ENCODE measurements at places on chromosomes 6 and 20.

GRCh38 chr6:90610301-90610750 lies 23.5 kb upstream of the MAP3K7 start:
- DNase-seq = no peak

DNA sequence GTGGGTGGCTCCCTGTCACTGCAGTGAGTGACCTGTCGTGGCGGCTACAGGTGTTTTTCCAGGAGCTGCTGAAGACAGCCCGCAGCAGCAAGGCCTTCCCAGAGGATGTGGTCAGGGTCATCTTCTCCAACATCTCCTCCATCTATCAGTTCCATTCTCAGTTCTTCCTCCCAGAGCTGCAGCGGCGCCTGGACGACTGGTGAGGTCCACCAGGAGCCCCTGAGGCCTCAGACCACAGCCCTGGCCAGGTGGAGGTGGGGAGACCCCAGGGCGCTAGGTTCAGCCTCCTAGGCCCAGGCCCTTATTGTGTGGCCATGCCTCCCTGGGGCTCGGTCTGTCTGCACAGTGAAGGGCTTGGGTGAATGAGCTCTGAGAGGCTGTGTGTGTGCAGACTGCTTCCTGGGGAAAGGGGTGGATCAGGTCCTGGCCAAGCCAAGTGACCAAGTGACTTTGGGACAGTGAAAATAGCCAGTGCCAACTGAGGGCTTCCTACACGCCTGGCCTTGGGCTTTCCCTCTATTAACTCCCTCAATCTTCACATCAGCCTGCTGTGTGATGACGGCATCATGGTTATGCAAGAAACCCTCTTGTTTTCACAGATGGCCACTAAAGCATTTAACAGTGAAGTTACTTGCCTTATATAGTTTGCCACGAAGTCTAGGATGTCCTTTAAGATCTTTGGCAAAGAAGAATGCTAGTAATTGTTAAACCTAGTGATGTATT lies 6.4 kb downstream of the FGD2 start:
- DNase-seq = peak; percentile 50

DNA sequence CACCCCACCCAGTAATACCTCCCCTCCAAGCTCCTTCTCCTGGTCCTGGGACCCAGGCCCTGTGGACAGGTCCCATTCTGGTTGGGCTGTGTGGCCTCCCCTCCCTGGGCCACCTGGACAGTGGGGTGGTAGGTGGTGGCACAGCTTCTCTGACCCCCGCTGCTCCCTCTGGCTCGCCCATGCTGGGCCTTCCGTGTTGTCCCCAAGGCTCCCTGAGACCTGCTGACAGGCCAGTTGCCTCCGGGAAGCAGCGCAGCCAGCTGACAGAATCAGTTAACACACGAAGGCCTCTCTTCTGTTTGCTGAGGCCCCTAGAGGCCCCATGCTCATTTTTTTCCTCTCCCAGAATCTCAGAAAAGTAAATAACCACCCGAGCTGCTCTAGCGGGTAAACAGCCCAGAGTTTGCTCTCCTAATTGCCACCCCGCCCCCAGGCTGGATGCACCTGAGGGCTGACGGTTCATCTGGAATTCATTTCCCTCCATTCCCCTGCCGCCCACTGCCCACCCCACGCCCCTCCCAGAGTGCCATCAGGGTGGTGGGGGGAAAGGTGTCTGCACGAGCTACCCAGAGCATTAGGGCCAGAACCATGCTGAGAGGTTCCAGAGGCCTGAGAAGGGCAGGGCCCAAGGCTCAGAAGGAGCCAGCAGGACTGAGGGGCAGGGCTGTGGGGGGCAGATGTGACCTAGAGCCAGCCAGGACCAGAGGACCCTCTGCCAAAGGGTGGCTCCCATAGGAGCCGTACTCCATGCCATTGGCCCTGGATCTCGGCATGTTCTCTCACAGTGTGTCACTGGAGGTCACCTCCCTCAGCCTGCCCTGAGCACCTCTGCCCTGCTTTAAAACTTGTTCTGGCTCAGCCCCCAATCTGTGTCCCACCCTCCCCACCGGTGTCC lies 157.5 kb downstream of the GRM4 start:
- no peak for DNase-seq

DNA sequence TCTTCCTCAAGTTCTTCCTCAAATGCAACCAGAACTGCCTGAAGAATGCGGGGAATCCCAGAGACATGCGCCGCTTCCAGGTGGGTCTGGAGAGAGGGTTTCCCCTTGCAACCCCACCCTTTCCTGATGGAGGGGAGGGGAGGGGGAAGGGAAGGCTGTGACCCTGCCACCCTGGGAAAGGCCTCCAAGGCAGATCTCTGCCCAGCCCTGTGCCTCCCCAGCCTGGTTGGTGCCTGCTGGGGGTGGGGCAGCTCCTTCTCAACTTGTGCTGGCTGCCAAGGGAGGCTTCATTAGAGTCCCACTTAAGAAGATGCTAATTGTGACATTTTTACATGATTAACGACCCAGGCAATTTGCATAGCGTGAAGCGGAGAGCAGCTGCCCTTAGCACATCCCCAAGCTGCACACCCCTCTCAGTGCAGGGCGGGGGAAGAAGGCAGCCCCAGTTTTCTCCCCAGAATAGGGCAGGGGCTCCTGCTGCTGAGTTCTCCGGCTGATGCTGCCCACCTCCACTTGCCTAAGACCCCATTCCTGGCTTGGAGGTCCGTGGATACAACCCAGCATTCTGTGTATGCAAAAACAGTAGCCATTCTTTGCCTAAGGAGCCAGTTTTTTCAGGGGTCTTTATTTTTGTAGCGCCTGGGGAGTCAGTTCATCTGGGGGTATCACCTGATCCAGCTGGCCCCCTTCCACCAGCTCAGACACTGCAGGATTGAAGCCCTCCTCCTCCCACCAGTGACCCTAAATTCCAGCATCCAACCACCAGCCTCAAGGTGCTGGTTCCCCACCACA lies 51.7 kb downstream of the CPXM1 start:
- no peak for DNase-seq

Measured in fibroblast of upper back skin (primary cell).